HFF-Myc (cell line): ENCODE measurements at places on chromosomes 3 and 15.

- DNase-seq = no peak
Measured at GRCh38 chr15:100694381-100695021, 92.1 kb downstream of the ASB7 start.

- no peak for DNase-seq
Measured at GRCh38 chr3:162842549-162843216, 1346.1 kb downstream of the OTOL1 start.

GRCh38 chr3:107525644-107526305 is 3.0 kb downstream of the BBX start:
- no peak for DNase-seq

GRCh38 chr15:48845123-48845522 is 32.8 kb upstream of the EID1 start:
- DNase-seq = no peak

DNA sequence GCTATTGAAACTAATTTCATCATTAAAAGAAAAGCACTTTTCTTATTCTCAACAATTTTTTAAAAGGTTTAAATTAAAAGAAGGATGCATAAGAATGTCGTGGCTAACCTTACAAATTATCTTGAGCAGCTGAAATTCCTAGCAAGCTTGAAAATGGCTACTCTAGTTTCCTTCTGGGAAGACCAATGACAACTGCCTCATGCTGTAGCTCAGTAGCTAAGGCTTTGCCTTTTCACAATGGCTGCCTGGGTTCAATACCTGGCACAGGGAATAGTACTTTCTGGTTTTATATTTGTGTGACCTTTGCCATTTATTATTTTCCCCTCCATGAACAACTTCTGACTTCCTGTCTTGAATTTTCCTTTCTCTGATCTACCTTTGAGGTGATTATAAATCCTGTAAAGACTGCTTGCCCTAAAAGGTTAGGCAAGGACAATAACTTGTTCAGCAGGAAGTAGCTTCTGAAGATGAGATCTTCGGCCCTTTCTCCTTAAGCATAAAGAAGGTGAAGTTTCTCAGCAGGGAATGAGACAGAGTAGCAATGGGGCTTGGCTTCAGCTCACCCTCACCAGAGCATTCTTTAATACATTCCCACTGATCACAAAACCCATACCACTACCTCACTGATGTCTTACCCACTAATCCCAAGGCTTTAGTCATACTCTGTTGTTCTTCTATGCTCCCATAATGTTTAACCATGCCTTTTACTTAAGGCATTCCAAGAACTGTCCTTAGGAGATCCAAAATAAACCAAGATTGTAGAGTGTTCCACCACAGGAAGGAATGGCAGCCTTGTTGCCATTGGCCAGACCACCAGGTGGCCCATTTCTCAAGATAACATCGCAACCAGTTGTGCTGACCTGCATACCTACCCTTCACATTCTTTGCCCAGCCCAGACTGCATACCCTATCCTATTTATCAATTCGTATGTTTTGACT is 276.8 kb downstream of the ULK4 start:
- no peak for DNase-seq
